ENCODE measurements at places on chromosomes 7 and 10.
A peak's percentile ranks its signal among the peaks of the same experiment; 100 is the strongest.

DNA sequence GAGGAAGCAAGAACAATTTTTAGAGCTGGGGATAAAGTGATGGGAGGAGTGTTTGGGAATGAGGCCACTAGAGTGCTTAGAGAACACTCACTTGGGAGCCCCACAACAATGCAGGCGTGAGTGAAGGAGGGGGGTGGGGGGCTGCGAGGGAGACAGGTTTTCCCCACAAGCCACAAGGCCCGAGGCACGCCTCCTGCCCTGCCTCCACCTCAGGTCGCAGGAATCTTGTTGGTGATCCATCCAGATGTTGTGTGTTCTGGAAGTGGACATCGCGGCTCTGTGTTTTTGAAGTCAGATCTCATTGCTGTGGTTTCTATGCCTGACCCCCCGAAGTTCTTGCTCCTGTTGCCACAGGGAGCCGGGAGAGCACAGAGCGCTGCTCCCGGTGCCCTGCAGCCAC is 178.0 kb upstream of the BMPER start:
- H3K4me3 ChIP-seq: no peak overlapping the region
- no peaks in the 10 kb centered on the region for H3K36me3 ChIP-seq
- no peaks in the 10 kb centered on the region for H3K27me3 ChIP-seq
- peaks cover 4% of the 10 kb centered on the region for H3K4me1 ChIP-seq
- DNase-seq: no peak
- no peak overlapping the region for H3K27ac ChIP-seq

GRCh38 chr7:94003446-94004023 is 620 bp downstream of the BET1 start:
- H3K36me3 ChIP-seq: no peaks in the 10 kb centered on the region
- peaks cover 2% of the 10 kb centered on the region for H3K4me1 ChIP-seq
- DNase-seq: no peak
- H3K27ac ChIP-seq: no peak overlapping the region
- H3K27me3 ChIP-seq: no peaks in the 10 kb centered on the region

GRCh38 chr7:143288836-143289235 is 685 bp downstream of the CASP2 start:
- H3K27me3 ChIP-seq: no peaks in the 10 kb centered on the region
- H3K4me3 ChIP-seq: peak overlapping the region; percentile 96
- no peak overlapping the region for H3K27ac ChIP-seq
- no peak for DNase-seq
- peaks cover 12% of the 10 kb centered on the region for H3K4me1 ChIP-seq
- H3K36me3 ChIP-seq: peaks cover 44% of the 10 kb centered on the region

DNA sequence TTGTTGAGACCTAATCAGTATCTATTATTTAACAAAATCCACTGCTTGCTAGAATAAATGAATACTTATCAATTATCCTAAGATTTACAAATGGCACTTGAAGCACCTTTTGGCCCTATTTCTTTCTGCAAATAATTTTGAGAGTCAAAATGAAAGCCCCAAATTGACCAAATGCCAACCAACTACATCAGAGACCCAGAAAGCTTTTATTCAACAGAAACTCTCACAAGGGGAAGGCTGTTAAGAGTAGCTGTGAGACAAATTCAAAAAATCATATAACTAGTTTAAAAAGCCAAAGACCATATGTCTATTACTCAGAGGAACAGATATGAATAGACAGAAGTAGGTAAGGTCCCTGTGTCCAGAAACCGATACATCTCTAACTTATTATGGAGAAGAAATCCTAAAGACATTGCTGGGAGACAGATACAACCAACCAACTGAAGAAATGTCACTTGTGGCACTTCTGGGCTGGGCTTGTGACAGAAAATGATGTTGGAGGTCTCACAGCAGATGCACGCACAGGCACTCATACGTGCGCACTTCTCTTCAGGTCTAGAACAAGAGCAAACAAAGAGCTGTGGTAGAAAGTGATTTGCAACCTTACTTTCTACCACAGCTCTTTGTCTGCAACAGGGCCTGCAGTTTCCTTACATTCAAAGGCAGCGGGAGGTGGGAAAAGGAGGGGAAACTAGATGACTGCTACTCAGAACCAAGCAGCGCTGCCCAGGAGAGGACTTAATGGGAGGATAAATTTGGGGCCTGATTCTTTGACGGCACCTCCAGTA is 58.6 kb upstream of the KCNIP2 start:
- peak overlapping the region; percentile 77 for H3K27ac ChIP-seq
- no peaks in the 10 kb centered on the region for H3K36me3 ChIP-seq
- peak; percentile 36 for DNase-seq

DNA sequence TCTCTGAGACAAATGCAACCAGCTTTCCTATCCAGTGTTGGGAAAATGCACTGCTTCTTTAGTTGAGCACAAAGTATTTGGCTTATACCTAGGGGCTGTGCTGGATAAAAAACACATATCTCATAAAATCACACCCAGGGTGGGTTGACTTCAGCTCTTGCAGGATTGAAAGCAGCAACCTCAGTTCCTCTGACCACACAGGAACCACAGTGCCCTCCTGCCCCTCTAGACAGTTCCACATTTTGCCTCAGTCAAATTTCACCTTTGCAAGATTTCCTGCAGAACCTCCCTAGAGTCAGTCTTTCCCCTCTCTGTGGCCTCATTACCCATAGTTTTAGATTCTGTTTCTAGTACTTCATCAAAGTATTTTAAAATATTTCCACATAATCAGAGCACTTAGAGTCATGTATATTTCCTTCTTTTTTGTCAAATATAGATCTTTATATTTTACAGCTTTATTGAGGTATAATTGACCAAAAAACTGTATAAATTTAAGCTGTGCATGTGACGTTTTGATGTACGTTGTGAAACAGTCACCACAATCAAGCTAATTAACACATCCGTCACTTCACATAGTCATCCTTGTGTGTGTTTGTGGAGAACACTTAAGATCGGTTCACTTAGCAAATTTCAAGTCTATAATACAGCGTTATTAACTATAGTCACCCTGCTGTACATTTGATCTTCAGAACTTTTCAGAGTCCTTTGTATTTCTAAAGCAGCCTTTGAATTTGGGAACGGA is 37.0 kb upstream of the EGR2 start:
- no peaks in the 10 kb centered on the region for H3K36me3 ChIP-seq
- no peaks in the 10 kb centered on the region for H3K4me1 ChIP-seq
- H3K4me3 ChIP-seq: no peak overlapping the region
- no peaks in the 10 kb centered on the region for H3K27me3 ChIP-seq
- H3K27ac ChIP-seq: no peak overlapping the region

Measured in neuronal stem cell (in vitro differentiated cells).